ENCODE measurements at places on chromosomes 4 and X.

GRCh38 chrX:120140293-120140981, 18.0 kb upstream of the RHOXF2 start:
- no peak for DNase-seq

GRCh38 chrX:134287346-134287745, 50.4 kb downstream of the CCDC160 start:
- DNase-seq, result no peak

DNA sequence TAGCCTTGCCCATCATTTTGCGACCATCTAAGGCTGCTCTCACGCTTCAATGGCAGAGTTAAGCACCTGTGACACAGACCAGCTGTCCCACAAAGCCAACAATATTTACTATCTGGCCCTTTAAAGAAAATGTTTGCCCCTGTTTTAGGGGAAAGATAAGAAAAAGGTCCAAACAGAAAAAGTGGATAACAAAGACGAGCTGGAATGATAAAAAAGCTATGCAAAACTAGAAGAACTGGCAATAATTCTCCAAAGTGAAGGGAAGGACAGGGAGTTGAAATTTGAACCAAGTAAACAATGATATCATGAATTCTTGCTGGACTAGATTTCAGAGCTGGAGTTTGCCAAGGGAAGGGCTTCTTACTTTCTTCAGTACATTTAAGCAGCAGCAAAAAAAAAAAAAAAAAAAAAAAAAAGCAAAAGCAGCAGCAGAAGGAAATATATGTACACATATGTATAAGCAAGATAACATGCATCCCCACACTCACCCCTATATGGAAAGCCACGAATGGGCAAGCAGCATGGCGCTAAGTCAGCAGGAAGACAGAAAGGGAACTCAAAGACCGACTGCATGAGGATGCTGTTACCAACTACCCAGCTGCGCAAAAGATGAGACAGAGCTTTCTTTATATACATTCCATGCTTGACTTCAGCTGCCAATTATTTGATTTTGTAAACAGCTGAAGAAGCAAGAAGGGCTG, 12.5 kb downstream of the TRAPPC2 start:
- DNase-seq, result no peak

GRCh38 chr4:104489731-104490095, 5.0 kb downstream of the CXXC4 start:
- DNase-seq, result no peak

DNA sequence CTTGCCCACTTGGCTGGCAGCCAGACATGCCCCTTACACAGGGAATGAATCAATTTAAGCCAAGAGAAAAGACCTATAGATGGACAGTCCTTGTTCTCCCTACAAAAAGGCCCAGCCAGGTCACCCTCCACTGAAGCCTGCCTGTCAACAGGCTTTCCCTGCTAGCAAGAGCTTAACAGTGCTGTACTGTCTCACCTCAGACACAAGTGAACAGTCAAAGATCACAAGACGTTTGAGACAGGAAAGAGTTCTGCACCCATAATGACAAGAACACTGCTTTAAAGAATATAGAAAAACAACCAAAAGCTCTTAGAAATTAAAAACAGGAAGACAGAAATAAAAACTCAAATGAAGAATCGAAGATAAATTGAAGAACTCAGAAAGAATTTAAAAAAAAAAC, 4.6 kb downstream of the RNF175 start:
- DNase-seq, result no peak

DNA sequence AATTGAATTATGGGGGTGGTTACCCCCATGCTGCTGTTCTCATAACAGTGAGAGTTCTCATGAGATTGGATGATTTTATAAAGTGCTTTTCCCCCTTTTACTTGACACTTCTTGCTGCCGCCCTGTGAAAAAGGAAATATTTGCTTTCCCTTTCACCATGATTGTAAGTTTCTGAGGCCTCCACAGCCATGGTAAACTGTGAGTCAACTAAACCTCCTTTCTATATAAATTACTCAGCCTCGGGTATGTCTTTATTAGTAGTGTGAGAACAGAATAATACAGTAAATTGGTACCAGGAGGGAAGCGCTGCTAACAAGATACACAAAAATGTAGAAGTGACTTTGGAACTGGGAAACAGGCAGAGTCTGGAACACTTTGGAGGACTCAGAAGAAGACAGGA, 1070.8 kb downstream of the FAM133A start:
- DNase-seq, result no peak

DNA sequence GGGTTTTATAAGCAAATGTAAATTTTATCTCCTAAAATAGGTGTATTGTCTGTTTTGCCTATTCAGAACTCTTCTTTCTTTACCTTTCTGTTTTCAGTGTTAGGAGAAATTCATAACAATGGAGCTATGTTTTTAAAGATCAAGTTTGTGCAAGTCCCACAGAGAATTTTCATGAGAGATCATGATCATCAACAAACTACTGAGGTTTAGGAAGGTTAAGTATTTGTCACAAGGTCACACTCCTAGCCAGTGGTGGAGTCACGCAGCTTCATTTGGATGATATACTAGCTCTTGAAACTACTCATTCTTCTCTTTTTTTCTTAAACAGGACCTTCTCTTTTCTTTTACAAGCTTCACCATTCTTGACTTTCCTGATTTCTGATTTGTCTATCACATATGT, 892.6 kb upstream of the FRG1 start:
- no peak for DNase-seq

GRCh38 chr4:41693629-41694028, 54.9 kb downstream of the PHOX2B start:
- no peak for DNase-seq

GRCh38 chrX:65598559-65599147, 64.1 kb upstream of the LAS1L start:
- DNase-seq, result no peak

- no peak for DNase-seq
Measured at GRCh38 chr4:20544645-20545044, 155.6 kb upstream of the PACRGL start.

- no peak for DNase-seq
Measured at GRCh38 chr4:125481334-125482045, 166.7 kb downstream of the FAT4 start.

GRCh38 chr4:56804551-56804950, 16.9 kb downstream of the SPINK2 start:
- peak; percentile 7 for DNase-seq

GRCh38 chr4:16916719-16917337, 18.4 kb upstream of the LDB2 start:
- peak; percentile 83 for DNase-seq

GRCh38 chr4:8189551-8190466, 9.3 kb upstream of the SH3TC1 start:
- DNase-seq, result no peak

GRCh38 chr4:39205000-39205399, 22.7 kb downstream of the WDR19 start:
- DNase-seq, result no peak

DNA sequence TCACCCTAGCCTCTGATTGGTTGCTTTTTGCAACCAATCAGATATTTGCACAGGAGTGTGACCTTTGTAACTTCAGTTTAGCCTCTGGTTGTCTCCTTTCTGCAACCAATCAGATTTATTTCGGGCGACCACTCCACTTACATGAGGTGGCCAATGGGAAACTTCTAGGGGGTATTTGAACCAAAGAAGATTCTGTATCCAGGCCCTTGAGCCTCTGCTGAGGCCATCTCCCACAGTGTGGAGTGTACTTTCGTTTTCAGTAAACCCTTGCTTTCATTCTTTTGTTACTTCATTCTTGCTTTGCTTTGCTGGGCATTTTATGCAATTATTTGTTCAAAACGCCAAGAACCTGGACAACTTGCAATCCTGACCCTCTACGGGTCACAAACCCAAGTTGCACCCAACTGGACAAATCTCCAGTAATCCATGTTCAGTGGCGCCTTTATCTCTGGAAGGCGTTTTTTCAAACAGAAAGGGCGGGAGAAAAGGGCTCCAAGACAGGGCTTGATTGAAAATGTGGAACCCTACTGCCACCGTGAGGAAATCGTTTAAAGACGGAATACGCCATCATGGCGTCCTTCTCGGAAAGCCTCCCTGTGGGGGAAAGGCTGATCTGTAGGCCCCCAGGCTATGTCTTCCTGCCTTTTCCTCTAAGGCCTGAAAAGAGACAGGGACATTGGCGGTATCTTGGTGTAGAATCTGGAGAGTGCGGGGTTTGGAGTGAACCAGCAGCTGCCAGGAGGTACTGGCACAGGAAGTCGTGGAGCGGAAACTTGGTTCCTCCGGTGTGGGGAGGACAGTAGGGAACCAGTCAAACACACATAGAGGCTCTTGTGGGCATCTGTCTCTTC, 184.6 kb downstream of the OR13H1 start:
- no peak for DNase-seq

- no peak for DNase-seq
Measured at GRCh38 chr4:30610361-30610760, 109.8 kb upstream of the PCDH7 start.

DNA sequence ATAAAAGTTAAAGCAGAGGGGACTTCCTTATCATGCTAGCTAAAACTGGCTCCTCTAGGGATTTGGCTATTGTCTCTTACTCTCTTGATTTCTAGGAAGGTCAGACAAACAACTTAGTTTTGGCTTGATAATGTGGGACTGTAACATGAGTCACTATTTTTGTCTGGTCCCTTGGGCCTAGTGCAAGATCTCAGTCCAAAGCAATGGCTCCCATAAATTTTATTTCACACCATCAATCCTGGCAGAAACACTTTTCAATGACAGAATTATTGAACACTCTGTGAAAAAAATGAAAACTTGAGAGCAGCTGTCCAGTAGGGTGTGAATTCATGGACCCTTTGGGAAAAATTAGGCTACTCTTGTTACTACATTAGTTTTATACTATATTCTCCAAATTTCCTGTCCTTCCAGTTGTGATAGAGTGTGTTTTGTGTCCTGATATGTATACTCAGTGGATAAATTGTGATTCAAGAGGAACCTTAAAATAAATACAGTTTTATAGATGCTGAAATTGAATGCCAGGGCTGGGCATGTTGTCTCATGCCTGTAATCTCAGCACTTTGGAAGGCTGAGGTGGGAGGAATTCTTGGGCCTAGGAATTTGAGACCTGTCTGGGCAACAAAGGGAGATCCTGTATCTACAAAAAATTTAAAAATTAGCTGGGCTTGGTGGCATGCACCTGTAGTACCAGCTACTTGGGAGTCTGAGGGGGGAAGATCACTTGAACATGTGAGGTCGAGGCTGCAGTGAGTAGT, 10.8 kb upstream of the SNCA start:
- no peak for DNase-seq

DNA sequence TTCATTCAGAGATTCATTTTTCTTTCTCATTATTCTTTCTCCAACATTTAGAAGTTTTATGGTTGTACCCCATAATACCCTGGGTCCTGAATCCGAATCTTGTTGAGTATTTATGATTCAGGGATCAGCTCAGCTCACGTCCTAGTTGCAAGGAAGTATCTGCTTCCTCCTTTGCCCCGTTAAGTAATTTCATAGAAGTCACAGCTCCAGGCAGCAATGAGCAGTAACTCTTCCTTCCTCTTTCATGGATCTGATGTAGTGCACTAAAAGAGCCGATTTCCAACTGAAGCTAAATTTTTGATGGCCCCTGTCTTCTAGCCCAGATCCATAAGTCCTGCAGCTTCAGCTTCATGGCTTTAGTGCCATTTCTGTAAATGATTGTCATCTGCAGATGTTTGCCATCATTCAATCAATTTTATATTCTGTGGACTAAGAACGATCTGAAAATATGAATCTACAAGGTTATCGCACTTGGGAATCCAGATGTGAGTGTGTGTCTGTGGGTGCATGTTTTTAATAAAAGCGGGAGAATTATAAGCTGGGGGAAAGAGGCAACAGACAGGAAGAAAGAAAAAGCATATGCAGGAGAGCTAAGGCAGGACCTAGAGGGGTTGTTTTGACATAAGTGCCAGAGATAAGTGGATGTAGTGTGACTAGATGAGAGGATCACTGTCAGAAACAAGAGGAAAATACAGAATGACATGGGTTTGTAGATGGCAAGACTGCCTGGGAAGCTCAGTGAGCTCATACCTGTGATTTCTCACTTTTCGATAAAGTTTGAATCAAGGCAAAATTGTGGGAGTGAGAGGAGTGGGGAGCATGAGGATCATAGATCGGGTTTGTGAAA, 17.5 kb downstream of the VEGFD start:
- DNase-seq, result no peak

GRCh38 chrX:119885554-119886428, 9.9 kb upstream of the AKAP14 start:
- peak; percentile 34 for DNase-seq

GRCh38 chrX:54085666-54086065, 41.4 kb upstream of the PHF8 start:
- DNase-seq, result no peak

- DNase-seq, result no peak
Measured at GRCh38 chr4:123024710-123025109, 102.3 kb upstream of the NUDT6 start.

DNA sequence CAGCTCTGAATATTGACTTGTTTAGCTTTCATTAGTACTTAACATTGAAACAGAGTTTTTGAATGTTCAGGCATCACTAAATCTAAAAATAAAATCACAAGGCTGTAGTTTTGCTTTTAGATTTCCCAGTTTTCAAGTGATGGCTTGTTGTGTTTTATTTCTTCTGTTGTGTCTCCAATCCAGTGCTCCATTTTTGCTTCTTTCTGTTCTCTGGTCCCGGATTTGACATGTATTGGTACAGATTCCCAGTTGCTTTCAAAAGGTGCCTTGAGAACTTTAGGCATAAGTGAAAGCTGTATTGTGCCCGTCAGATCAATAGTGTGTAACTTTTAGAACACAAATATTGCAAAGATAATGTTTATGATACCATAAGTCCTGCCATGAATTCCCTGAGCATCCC, 53.2 kb downstream of the ARHGAP10 start:
- DNase-seq, result no peak

- no peak for DNase-seq
Measured at GRCh38 chr4:175373031-175373430, 439.0 kb downstream of the GPM6A start.

- DNase-seq, result no peak
Measured at GRCh38 chr4:46975812-46976553, 17.4 kb downstream of the GABRA4 start.

DNA sequence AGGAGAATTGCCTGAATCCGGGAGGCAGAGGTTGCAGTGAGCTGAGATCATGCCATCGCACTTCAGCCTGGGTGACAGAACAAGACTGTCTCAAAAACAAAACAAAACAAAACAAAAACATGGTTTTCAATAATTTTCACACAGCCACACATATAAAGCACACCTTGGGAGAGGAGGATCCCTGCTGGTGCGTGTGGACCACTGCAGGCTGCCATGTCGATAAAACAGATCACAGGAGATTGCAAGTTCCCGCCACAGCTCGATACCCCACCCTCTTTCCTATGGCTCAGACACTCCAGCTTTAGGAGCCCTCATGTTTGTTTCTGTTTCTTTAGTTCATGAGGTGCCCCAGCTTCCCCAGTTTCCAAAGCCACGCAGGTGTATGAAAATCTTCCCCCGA, 31.3 kb upstream of the CLDN24 start:
- no peak for DNase-seq

- DNase-seq, result no peak
Measured at GRCh38 chr4:39975488-39976089, 2.1 kb downstream of the PDS5A start.

All from activated CD4-positive, alpha-beta T cell treated with anti-CD3 and anti-CD28 coated beads, Interleukin-2, amount 10 ng/mL, durations not matched to agents 7 days and 5 days (primary cell).